ENCODE measurements at places on chromosomes 5 and 9.

DNA sequence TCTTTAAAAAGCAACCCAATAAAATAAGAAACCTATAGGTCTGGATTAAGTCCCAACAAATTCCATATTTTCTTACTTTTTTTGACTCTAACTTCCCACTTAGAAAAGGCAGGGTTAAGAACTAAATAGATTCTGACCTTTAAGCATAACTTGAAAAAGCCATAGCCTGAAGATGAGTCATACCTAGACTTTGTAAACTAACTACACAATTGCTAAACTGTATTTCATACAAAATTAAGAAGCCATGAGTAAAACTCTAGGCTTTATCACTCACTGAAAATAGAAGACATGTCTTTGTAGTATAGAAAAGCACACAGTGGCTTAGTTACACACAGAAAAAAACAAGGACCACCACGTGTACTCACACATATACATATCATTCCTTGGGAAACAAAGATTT, 51.5 kb downstream of the MLLT3 start:
- DNase-seq = no peak

- no peak for DNase-seq
Measured at GRCh38 chr5:43233946-43234345, 41.9 kb downstream of the NIM1K start.

GRCh38 chr9:134327671-134328231, 1.5 kb downstream of the RXRA start:
- DNase-seq = no peak

DNA sequence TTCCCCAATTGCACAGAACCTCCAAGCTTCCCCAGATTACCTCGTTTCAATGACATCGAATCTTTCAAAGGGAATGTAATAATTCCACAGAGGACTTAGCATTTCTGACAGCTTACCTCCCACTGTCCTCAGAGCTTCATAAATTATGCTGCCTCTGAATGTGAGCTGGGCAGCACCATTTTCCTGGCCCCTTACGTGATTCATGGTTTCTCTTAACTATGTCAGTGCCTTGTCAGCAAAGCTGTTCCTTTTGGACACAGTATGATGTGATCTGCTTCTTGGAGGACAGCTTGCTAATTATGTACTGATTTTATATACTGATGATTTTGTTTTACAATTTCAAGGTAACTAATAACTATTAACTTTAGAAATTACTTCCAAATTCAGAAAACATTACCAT, 27.7 kb upstream of the SSBP2 start:
- DNase-seq = no peak

GRCh38 chr5:175872287-175873087, 1.1 kb downstream of the CPLX2 start:
- no peak for DNase-seq

DNA sequence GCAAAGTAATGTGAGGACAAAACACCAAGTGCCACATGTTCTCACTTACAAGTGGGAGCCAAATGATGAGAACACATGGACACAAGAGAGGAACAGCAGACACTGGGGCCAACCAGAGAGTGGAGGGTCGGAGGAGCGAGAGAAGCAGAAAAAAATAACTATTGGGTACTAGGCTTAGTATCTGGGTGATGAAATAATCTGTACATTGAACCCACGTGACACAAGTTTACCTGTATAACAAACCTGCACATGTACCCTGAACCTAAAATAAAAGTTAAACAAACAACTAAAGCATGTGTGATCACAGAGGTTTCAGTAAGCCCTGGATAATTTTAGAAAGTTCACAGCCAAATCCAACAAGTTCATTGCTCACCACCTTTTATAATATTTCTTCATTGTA, 160.1 kb downstream of the TENT4A start:
- DNase-seq = no peak

DNA sequence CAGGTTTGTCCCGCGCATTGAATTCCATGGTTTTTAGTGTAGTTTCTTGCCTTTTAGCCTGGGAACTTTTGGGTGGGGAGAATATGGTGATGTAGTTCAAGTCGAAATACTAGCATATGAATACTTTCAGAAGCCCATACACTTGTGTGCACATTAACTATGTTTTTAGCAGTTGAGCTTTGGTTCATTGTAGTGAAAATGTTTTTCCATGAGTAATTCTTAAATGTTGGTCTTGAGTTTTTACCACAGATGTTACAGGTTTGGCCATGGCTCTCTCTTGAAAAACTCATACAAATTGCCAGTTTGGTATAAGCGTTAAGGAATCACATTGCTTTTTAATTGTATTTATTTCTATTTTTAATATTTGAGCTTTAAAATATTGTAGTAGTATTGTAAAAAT, 45.6 kb downstream of the TRIO start:
- no peak for DNase-seq

- DNase-seq = peak; percentile 90
Measured at GRCh38 chr5:68215898-68216244, 315 bp downstream of the PIK3R1 start.

GRCh38 chr5:54620141-54620933, 102.8 kb downstream of the SNX18 start:
- DNase-seq = no peak

DNA sequence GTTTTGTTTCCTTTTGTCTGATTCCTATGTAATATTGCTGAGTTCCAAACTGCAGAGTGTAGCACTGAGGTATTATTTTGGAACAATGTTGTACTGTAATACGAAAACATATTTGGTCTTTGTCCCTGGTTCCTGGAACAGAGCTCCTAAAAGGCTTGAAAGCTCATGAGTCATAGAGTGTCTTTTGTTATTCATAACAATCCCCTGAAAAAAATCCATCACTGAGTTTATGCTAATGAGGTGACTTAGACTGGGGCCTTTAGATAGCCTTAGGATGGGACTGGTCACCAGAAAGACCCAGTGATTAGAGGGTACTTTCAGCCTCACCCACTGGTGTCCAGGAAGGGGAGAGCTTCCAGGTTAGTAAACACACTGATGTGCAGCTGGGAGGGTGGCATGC, 132.7 kb upstream of the POU5F2 start:
- DNase-seq = no peak

DNA sequence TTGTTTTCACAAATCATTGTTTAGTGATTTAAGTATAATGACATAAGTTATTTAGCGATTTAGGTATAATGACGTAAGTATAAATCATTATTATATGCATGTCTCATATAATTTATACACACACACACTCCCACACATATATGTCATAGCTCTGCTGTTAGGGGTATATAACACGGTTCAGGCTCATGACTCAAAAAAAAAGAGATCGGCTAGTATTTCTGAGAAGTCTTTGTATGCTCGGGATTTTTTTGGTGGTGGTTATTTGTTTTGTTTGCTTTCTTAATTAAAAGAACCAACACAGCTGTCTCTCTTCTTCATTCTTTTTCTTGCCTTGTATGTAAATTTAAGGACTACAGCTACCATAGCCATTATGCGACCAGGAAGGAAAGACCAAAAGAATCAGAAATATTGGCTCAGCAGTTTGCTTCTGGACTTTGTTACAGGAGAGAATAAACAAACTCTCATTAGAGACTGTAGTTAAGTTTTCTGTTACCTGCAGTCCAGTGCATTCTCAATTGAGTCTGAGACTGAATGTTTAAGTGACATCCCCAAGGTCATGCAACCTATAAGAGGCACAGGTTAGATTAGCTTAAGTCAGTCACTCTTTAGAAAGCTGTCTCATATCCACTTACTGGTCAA, 83.2 kb upstream of the NREP start:
- DNase-seq = no peak

Measured in stimulated activated naive CD4-positive, alpha-beta T cell (primary cell).